ENCODE measurements at places on chromosomes 3 and 15.

DNA sequence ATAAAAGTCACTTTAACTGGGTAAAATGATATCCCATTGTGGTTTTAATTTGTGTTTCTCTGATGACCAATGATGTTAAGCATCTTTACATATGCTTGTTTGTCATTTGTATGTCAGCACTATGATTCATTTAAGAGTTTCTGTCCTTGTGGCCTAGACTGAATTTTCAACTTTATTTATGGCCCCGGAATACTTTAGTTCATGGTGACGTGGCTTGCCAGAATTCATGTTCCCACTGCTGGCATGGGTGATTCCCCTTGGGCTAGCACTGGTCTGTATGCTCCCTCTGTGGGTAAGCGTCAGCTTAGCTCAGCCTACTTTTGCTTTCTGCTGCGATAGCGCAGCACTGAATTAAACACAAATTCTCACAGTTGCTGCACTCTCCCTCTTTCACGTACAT, 436.3 kb upstream of the SGO1 start:
- DNase-seq, result no peak

GRCh38 chr3:30970183-30970582, 75.7 kb upstream of the GADL1 start:
- DNase-seq, result no peak

- DNase-seq, result no peak
Measured at GRCh38 chr3:38165722-38166387, 518 bp downstream of the OXSR1 start.

DNA sequence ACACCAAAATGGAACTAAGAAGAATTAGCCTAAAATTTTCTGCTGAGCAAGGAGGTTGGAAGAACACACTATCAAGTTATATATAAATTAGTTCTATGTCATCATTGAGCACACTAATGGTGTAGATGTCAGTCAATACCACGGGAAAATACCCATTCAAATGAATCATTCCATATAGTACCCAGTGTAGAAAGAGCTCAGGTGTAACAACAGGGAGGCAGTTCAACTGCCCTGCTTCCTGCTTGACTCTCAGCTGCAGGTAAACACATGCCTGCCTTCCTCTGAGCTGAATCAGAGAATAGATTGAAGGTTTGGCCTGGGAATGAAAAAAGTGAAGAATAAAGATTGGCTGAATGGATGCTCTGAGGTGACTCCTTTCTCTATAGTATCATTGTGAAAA, 1088.0 kb downstream of the AGBL1 start:
- DNase-seq, result no peak

GRCh38 chr3:118380576-118380975, 654.1 kb downstream of the IGSF11 start:
- no peak for DNase-seq

DNA sequence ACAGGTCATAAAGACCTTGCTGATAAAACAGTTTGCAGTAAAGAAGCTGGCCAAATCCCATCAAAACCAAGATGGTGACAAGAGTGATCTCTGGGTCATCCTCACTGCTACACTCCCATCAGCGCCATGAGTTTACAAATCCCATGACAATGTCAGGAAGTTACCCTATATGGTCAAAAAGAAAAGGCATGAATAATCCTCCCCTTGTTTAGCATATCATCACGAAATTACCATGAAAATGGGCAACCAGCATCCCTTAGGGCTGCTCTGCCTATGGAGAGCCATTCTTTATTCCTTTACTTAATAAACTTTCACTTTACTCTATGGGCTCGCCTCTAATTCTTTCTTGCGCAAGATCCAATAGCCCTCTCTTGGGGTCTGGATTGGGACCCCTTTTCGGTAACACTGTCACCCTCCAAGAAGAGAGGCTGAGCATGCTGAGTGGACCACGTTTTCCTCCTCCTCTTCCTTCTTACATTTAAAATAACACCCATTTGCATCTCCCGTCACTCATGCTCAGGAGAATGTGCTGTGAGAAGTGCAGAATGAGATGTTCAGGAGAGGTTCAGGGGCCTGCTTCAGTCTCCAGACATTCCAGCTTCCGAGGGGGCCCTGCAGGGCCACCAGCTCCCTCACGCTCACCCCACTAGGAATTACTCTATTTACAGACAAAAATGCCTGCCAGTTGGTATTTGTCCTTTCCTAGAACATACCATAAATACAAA, 47.3 kb downstream of the NSMCE3 start:
- no peak for DNase-seq

DNA sequence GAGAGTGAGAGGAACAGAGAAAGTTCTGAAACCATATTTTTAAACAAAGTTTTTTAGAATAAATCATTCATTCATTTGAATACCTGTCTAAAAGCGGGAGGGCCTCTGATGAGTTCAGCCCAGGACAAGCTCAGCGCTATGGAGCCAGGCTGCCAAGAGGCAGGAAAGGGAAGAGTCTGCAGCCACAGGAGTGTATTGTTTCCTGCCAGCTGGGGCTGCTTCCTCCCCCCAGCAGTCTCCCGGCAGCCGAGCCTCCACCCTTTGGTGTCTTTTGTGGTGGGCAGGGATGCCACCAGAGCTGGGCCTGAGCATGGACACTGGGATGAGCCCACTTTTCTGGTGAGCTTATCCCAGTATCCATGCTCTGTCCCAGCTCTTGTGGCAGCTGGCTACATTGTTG, 199.5 kb upstream of the TPRG1 start:
- no peak for DNase-seq

- DNase-seq, result no peak
Measured at GRCh38 chr3:43327582-43327979, 41.2 kb downstream of the SNRK start.

GRCh38 chr3:20325563-20325962, 139.6 kb upstream of the SGO1 start:
- no peak for DNase-seq

DNA sequence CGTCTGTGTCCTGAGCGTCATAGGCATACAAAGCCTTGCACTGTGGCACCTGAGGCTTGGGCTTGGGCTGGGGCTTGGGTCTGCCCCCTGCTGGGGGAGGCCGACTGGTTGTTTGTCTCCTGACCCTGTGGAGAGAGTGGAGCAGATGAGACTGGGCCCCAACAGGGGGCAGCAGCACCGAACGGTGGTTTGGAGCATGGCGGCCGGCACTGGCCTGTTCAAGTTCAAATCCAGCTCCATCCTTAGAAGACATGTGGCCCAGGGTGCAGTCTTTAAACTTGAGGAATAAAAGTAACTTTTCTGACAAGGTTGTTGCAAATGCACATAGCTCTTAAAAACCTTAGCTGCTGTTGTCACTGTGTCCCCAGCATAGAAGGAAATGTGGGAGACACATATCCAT, 33.3 kb downstream of the CCNB2 start:
- DNase-seq, result peak; percentile 58

DNA sequence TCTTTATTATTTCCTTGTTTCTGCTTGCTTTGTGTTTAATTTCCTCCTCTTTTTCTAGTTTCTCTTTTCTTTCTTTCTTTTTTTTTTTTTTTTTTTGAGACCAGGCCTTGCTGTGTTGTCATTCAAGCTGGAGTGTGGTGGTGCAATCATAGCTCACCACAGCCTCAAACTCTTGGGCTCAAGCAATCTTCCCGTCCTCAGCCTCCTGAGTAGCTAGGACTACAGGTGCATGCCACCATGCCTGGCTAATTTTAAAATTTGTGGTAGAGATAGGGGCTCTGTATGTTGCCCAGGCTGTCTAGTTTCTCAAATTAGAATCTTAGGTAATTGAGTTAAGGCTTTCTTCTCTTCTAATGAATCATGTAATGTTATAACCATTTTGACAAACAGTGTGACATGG, 22.4 kb downstream of the SLMAP start:
- DNase-seq, result no peak

All from T-cell (primary cell).